T-helper 22 cell (primary cell): ENCODE measurements at places on chromosomes 4 and X.

- no peak for DNase-seq
Observed at GRCh38 chr4:4990857-4991540, 28.3 kb downstream of the CYTL1 start.

DNA sequence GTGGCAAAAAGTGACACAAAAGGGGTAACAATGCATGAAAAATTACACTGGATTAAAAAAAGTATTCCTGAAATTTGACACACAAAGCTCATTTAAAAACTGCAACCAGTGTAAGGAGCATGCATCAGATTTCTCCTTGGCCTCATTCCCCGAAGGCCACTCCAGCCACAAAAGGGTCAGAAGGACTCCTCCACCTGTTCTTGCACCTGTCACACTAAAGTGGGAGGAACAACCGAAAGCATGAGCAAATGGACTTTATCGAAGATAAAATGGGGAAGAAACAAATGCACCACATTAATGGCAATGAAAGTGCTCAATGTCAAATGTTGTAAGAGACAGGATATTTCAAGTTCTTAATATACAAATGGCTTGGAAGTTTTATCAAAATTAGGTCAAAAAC lies 88.2 kb downstream of the ADGRA3 start:
- DNase-seq = no peak

DNA sequence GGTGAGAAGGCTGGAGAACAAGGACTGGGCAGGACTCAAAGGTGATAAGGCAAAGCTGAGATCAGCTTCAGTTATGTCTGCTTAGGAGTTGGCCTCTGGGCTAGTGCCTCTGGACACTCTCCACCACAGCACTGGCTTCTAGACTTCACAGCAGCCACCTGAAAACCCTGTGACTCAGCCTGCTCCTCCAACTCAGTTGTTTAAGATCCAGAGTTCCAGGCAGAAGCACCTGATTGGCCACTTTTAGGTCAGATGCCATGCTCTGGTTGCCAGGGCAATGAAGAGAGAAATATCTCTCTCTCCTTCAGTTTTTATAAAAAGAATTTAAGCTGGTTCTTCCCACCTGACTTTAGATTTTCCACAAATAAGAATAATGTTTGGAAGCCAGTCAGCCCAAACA lies 47.9 kb upstream of the BLTP1 start:
- DNase-seq = no peak

DNA sequence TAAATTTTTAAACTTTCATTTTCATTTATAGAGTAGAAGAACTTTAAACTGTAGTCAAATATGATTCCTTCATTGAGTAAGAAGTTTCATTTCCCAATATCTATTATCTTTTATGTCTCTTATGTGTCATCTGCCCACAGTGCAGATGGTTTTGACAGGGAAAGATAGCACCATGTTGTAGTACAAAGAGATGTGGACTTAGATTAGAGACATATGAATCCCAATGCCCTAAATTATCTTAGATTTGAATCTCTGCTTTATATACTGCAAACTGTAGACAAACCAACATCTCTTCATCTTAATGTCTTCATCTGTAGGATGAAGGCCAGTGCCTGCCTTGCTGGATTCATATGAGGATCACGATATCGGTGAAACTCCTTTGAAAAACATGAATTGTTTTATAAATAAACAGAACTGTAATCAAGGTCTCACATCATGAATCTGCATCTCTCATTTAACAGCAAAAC lies 217.5 kb downstream of the BANK1 start:
- DNase-seq = no peak

GRCh38 chr4:148203056-148203898 lies 238.9 kb downstream of the NR3C2 start:
- no peak for DNase-seq
